ENCODE measurements at places on chromosomes 2 and 18. TPM values are rescaled to one million over a fixed set of nuclear protein-coding genes. Genes with fewer than 3 reads are reported as not detected.

DNA sequence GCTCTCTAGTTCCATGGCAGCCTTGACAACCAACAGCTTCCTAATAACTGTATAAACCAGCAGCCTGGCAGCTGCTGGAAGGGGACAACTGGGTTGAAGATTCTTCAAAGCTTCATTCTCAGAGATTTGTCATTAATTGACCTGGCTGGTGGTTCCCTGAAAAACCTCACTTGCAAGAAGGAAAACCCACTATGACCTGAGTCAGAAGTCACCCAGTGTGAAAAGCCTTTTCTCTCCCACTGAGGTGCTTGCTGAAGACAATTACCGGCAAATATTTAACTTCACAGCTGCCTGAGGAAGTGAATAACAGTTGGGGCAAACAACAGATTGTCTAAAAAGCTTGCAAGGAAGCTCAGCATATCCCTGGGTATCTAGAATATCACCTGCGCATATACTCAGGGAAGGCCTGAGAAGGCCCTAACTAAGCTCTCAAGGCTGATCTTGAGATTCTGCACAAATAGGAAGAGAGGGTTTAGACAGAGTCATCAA lies 49.9 kb downstream of the CRACDL start:
- no peak for DNase-seq

- peak; percentile 80 for DNase-seq
Measured at GRCh38 chr2:58427572-58428095, 186.5 kb upstream of the FANCL start.

- DNase-seq, result no peak
Measured at GRCh38 chr2:16840496-16841172, 175.0 kb upstream of the CYRIA start.

DNA sequence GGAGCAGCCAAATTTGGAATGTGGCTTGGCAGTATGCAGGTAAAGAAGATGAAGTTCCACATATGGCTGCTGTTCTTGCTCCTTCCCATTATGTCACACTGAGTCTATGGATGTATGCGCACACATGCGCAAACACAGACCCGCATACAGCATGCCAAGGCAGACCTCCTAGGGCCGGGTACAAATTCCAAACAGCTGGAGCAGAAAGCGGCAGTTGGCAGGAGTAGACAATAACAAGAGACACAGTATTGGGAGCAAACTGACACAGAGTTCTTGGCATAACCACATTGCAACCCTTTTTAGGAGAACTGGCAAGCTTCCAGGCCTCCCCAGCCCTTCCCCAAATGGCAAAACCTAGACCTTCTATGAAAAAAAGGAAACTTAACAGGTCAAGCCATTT lies 268.9 kb downstream of the SP3 start:
- no peak for DNase-seq

DNA sequence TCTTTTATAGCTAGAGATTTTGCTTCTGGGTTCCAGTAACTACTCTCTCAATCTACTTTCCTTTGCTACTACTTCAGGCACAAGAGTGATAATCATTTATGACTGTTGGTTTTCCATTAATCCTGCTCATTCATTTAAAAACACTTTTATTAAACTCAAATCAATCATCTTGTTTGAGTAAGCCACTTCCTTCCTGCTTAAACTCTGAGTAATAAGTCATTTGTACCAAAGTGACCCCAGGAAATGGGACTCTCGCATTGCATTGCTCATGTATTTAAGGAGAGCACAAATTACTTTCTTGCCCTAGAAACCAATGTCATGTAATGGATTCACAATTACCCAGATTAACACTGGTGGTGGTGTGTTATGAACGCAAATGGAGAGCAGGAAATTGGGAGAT lies 270.7 kb upstream of the HNMT start:
- no peak for DNase-seq

KCMF1 gene
- polyA plus RNA-seq, result 39.2 TPM

DNA sequence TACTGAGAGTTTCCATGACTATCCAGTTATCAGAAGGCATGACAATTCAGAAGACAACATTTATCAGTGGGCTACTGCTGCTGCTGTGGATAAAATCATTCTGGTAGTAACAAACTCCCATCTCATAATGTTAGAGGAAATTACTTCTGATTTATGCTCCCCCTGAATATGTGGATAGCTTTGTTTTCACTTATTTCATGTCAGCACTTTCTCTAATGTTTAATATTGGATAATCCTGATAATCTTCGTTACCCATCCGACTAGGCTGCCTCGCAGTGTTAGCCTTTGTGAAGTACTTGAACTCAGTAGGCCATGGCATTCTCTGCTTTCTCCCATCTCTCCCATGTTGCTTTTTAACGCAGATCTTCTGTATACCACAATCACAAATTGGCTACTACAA lies 28.4 kb downstream of the COX7A2L start:
- DNase-seq, result no peak

GRCh38 chr2:234643407-234643806 lies 146.5 kb upstream of the ARL4C start:
- no peak for DNase-seq

- DNase-seq, result no peak
Measured at GRCh38 chr2:172545408-172546075, 10.3 kb upstream of the PDK1 start.

GRCh38 chr2:57908736-57909161 lies 137.9 kb upstream of the VRK2 start:
- no peak for DNase-seq

SCN3A gene
- 5.5 TPM for polyA plus RNA-seq

GDF7 gene
- 0.13 TPM for polyA plus RNA-seq

- no peak for DNase-seq
Measured at GRCh38 chr2:125959047-125959446, 696.9 kb upstream of the GYPC start.

FKBP1B gene
- 8.2 TPM for polyA plus RNA-seq

- no peak for DNase-seq
Measured at GRCh38 chr2:241811952-241812729, 3.1 kb downstream of the NEU4 start.

- DNase-seq, result no peak
Measured at GRCh38 chr2:237240252-237240651, 154.6 kb downstream of the COPS8 start.

GRCh38 chr2:149055751-149056150 lies 17.3 kb downstream of the LYPD6B start:
- DNase-seq, result no peak

Data from large intestine (tissue), 12 donors.